SK-N-DZ (cell line): ENCODE measurements at places on chromosomes 1 and 21.

DNA sequence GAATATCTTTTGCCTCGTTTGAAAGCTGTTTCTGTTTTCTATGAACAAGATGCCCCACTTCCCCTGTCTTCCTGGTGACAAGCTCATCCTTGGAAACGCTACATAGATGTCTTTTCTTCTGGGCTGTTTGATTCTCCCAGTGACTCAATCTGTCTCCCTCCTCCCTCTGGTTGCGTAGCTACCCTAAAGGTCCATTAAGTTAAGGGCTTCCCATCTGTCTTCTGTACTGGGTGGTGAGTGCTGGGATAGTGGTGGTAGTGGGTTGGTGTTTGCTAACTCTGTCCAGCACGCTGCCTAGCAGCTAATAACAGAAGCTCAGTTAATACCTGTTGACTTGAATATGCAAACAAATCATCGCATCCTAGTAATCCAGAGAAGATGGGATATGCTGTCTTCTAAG, 50.2 kb upstream of the GCLM start:
- DNase-seq = no peak

DNA sequence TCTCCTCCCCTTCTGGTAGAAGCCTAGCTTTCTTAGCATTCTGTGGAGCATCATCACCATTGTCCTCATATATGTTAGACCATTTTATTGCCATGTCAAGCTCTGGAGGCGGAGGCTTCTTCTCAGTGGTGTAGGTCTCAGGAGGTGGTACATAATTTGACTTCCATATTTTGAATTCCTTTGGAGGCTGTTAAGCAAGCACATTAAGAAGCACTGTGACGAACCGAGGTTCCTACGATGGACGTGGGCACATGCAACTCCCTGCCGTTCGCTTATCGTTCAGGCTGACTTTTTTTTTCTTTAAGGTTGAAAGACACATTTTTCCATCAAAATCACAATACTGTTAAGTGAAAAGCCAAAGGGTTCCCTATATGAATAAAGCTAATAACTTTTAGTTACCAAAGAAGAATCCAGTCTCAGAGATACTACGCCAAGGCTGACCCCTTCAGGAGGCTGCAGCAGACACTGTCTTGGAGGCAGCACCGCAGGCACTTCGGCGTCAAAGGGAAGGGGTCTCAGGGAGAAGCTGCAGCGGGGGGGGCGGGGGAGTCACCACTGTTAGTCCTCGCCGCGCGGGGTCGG, 835 bp downstream of the C1orf52 start:
- DNase-seq = no peak

- peak; percentile 41 for DNase-seq
Measured at GRCh38 chr21:40143822-40144525, 276.7 kb downstream of the PCP4 start.

GRCh38 chr1:175794586-175794985, 51.2 kb upstream of the TNR start:
- no peak for DNase-seq

DNA sequence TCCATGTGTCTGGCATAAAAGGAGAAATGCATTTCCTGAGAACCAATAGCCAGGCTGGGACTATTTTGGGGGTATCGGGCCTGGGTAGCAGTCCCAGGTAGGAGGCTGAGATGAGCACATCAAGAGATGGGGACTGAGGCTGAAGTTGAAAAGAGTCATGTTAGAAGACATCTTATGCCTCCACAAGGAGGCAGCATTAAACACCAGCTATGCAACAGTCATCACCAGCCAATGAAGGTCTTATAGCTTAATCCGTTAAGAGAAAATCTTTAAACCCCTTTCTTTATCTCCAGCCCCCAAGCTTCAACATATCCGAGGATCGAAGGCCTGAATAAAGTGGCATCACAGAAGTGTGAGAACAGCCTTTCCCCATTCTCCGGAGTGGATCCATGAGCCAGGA, 640.7 kb upstream of the PTBP2 start:
- DNase-seq = no peak

GRCh38 chr21:41923186-41923585, 30.6 kb downstream of the C2CD2 start:
- DNase-seq = no peak

DNA sequence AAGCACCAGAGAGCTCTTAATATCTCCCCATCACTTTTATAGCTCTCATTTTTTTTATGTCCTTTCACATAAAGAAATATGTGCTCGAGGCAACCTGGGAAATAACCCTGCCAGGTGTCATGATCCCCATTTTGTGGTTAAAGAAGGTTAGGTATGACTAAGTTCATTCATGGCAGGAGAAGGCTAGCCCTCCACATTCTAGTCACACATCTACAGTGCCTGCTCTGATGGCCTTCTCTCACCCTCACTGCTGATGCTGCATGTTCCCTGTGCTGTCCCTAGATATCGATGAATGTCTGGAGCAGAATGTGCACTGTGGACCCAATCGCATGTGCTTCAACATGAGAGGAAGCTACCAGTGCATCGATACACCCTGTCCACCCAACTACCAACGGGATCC, 187.5 kb downstream of the TPR start:
- DNase-seq = no peak

DNA sequence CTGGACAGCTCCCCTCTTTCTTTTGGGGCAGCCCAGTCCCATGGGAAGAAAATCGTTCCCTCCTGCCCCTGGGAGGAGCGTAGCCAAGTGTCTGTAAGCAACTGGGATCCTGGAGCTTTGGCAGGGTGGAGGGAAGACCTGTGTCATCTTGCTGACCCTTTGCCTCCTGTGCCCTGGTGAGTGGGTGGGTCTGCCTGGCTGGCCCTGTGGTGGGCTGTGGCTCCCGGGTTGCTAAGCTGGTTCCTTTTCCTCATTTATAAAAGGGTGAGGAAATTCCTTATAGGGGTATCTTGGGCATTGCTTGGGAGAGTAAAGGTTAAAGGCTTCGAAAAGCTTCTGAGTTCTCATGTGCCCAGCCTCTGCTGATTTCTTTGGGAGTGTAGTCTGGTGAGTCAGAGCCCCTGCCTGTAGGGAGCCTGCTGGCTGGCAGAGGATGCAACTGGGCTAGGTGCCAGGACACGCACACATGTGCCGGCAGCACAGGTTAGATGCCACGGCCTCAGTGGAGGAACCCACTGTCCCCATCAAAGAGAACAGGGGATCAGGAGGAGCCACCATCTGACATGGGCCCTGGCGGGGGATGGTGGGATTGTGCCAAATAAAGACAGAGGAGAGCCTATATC, 85.2 kb downstream of the ARHGEF10L start:
- no peak for DNase-seq

GRCh38 chr21:14762734-14763694, 216.9 kb upstream of the SAMSN1 start:
- DNase-seq = no peak

GRCh38 chr1:94698356-94698755, 121.8 kb upstream of the SLC44A3 start:
- no peak for DNase-seq

GRCh38 chr1:121443001-121443540, 258.3 kb downstream of the SRGAP2C start:
- DNase-seq = no peak

DNA sequence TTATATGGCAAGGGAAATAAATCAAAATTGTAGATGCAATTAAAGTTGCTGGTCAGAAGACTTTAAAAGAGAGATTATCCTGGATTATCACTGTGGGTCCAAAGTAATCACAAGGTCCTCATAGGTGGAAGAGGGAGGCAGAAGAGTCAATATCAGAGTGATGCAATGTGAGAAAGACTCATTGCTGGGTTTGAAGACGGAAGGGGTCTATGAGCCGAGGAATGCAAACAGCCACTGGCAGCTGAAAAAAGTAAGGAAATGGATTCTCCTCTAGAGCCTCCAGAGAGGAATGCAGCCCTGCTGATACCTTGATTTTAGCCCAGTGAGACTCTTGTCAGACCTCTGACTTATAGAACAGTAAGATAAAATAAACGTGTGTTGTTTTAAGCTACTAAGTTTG, 59.8 kb upstream of the MUTYH start:
- DNase-seq = no peak

DNA sequence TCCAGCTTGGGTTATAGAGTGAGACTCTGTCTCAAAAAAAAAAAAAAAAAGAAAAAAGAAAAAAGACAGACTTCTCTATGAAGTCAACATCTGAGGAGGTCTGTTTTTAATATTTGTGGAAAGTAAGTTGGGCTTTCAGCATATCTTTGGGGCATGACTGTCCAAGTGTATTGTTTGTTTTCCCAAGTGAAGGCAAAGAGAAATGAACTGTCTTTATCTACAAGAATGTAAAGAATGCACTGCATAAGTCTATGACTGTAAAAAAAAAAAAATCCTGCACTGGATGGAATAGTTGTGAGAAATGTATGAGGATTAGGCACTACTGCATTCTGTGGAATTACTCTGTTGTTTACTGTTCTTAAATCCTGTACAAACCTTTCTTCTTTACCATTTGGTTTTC, 45.6 kb upstream of the TMEM61 start:
- DNase-seq = no peak

DNA sequence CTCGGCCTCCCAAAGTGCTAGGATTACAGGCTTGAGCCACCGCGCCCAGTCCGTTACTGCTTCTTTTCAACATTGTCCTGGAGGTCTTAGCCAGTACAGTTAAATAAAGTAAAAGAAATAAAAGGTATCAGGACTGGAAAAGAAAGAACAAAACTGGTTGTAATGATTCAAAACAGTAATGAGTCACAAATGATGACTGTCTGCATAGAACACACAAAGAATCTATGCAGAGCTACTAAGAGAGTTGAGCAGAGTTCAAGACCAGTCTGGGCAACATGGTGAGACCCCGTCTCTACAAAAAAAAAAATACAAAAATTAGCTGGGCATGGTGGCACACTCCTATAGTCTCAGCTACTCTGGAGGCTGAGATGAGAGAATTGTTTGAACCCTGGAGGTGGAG, 23.4 kb downstream of the BCAR3 start:
- no peak for DNase-seq

GRCh38 chr1:9426291-9426711, 113.0 kb upstream of the SLC25A33 start:
- DNase-seq = no peak

GRCh38 chr1:112110031-112110430, 120.6 kb upstream of the KCND3 start:
- DNase-seq = no peak

GRCh38 chr1:94250341-94250740, 13.0 kb upstream of the ARHGAP29 start:
- no peak for DNase-seq

GRCh38 chr1:223747838-223748335, 35.5 kb downstream of the CAPN2 start:
- no peak for DNase-seq

DNA sequence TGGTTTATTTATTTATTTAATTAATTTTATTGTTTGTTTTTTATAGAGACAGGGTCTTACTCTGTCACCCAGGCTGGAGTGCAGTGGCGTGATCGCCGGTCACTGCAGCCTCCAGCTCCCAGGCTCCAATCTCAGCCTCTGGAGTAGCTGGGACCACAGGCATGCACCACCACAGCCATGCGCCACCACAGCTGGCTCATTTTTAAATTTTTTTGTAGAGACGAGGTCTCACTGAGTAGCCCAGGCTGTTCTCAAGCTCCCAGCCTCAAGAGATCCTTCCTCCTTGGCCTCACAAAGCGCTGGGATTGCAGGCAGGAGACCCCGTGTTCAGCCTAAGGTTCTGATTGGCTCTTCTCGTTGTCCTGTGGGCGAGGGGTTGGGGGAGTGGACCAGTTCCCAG, 22.1 kb downstream of the UMODL1 start:
- no peak for DNase-seq

DNA sequence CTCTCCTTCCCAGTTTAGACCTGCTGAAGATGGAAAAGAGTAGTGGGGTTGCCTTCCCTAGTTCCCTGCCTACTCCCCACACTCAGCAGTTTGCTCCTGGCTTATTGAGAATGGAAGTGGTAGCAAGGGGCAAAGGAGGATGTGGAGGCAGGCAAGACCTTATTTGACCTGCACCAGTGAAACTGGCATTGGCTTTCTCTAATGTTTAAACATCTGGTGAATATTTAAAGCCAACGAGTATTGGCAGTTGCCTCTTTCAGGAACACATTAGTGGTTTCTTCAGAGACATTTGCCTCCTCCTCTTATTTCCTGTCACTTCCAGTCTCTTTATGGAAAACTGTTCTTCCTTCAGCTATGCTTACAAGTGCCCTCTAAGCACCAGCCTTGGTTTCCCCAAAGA, 62.4 kb upstream of the VAV3 start:
- DNase-seq = no peak

GRCh38 chr1:46424730-46425129, 30.6 kb downstream of the FAAH start:
- DNase-seq = no peak

GRCh38 chr1:240613356-240614142, 1.6 kb upstream of the GREM2 start:
- DNase-seq = no peak

DNA sequence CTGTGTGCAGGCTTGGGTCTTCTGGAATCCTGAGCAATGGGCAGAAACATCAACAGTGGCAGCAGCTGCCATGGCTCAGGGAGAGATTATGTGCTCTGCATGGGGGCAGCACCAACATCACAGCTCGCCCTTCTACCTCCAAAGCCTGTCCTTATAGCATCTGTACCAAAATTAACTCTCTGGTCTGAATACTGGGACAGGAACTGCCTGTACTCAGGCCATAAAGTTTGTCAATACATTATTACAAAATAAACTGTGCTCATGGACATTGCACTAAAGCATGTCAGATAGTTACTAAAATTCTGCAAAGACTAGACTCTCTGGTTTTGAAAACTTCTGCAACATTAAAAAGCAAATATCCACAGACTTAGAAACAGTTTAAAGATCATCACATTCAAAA, 91.6 kb downstream of the ZC3H11B start:
- no peak for DNase-seq

DNA sequence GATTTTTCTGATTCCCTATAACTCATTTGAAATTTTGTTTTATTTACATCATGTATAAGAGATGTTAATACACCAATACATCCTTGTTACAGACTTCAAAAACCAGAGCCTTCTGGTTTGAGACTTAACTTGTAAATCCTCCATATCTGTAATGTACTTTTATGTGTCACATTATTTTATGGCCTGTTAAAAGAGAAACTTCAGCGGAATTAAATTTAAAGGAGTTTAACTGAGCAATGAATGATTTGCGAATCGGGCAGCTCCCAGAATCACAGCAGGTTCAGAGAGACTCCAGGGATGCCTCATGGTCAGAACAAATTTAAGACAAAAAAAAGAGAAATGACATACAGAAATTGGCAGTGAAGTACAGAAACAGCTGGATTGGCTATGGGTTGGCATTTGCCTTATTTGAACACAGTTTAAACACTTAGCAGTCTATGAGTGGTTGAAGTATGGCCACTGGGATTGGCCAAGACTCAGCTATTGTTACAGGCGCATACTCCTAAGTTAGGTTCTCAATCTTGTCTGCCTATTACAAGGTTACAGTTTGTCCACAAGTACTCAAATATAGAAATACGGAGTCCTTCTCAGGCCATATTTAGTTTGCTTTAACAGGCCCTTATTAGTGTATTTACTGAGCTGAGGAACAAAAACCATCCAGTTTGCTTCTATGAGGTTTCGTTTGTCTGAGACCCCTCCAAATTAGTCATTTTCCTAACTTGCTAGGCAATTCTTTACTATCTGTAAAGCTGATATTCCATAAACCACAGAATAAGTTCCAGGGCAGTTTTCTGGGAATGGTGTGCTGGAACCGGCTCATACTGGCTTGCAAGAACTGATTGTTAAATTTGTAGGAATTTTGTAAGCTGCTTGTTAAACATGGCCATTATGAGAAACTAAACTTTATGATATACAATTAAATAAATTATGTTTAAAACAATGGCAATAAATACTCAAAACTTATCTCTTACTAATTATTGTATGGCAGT, 56.2 kb upstream of the WDR26 start:
- DNase-seq = no peak
